Mesendoderm (in vitro differentiated cells): ENCODE measurements at places on chromosomes 5 and 9.

DNA sequence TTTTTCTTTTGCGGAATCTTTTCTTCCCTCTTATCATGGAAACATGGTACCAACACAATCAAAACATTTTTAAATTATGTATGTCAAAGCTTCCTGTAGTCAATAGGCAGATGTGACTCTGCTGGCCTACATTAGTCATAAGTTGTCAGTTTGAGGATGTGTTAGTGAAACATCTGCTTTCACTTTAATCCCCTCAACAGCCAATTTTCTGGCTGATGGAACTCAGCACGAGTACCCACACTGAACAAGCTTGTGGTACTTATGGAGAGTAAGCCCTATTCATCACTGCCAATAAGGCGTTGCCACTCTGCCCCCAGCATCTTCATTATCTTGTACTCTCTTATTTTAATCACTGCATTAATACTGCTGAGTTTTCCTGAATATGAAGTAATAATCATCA, 1034.4 kb downstream of the CDH9 start:
- no peak for DNase-seq

DNA sequence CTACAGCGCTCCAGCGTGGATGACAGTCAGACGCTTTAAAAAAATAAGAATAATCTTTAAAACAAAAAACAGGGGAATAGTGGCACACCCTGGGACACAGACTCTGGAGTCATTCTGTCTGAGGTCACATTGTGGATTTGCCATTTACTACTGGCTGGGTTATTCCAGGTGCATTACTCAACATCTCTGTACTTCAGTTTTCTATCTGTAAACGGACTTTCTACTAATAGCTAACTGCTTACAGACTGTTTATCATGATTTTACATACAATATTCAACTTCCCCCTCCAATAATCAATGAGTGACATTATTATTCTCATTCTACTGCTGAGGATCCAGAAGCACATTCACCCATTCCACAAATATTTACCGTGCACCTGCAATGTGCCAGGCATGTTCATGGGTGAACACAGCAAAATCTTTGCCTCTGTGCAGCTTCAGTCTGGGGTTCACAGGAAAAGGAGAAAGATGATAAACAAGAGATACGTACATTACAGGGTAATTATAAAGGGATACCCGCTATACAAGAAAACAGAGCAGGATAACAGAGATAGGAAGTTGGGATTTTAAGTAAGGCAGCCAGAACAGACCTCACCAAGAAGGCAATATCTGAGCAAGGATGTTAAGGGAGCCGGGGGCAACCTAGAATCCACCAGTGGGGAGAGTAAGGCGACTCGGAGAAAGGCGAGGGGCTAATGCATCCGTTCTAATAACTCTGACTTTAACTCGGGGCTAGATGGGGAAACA, 984 bp upstream of the RAD23B start:
- DNase-seq = no peak

DNA sequence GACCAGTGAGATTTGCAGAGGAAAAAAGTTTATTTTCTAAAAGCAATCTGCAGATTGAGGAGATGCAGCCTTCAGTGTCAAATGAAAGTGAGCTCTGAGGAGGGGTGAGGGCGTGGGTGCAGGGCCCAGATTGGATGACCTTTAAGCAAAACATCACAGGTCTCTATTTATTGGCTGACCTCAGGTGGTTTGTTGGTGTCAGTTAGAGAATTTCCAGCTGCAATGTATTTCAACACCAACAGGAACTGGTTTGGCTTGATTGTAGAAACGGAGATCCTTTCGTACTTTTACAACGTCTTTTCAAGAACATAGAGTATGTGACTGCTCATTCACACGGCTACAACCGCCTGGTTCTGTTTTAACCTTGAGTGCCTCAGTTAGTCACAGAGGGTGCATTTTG, 1069.1 kb downstream of the EFNA5 start:
- DNase-seq = peak; percentile 11

DNA sequence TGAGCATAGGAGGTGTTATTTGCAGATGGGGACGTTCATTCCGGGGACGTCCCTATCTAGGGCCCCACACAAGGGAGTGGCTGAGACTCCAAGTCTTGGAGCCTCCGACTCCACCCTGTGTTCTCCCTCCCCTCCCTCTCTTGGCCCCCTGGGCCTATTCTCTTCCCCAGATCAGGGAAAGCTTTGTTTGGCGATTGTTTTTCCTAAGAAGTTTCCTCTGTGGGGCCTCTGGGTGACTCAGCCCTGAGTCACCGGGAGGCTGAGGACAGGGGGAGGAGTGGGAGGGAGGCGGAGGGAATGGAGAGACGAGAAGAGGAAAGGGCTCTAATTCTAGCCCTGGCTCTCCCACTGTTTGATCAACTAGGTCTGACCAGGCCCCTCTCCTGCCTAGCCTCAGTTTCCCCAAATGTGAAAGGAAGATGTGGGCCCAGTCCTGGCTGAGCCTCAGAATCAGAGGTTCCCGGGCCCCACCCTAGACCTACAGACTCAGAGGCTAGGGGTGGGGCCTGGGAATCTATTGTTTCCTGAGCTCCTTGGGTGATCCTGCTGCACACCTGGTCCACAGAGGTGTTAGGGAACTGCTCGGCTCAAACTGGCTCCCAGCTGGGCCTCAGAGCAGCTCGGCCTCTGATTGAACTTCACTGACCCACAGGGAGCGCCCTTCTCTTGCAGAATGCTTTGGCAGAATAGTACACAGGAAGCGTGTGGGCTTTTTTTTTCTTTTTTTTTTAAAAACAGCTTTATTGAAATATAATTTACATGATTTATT, 19.2 kb downstream of the GSN start:
- peak; percentile 97 for DNase-seq

GRCh38 chr9:101072259-101072658, 43.7 kb downstream of the PLPPR1 start:
- no peak for DNase-seq

DNA sequence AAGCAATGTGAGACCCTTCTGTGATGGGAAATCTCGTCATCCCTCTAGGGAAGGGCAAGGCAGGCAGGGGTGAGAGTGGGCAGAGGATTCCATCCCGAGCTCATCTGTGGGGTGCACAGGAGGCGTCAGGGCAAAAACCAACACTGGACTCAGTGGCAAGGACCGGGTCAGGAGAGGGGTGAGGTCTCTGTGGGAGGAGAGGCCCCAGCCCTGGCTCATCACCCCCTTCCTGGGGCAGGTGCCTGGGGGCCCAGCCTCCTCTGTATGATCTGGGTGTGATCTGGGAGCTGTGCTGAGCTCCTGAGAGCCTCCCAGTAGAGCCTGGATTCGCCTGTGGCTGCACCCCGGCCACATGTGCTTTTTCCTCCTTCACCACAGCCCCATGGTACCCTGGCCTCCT, 597 bp downstream of the SPATA31E1 start:
- DNase-seq = no peak

GRCh38 chr5:116652196-116652729, 77.6 kb upstream of the SEMA6A start:
- DNase-seq = peak; percentile 90

- DNase-seq = no peak
Measured at GRCh38 chr9:4062966-4063365, 236.9 kb downstream of the GLIS3 start.

- DNase-seq = no peak
Measured at GRCh38 chr9:88391236-88391635, 3.0 kb downstream of the SPIN1 start.
